ENCODE measurements at places on chromosomes 1 and 21. TPM values are rescaled to one million over a fixed set of nuclear protein-coding genes. Genes with fewer than 3 reads are reported as not detected.

GRCh38 chr1:151970626-151971025 lies 23.0 kb downstream of the S100A10 start:
- peak; percentile 37 for DNase-seq

- DNase-seq, result no peak
These were observed 67.4 kb downstream of the SLC16A1 start for GRCh38 chr1:112888630-112889029.

DNA sequence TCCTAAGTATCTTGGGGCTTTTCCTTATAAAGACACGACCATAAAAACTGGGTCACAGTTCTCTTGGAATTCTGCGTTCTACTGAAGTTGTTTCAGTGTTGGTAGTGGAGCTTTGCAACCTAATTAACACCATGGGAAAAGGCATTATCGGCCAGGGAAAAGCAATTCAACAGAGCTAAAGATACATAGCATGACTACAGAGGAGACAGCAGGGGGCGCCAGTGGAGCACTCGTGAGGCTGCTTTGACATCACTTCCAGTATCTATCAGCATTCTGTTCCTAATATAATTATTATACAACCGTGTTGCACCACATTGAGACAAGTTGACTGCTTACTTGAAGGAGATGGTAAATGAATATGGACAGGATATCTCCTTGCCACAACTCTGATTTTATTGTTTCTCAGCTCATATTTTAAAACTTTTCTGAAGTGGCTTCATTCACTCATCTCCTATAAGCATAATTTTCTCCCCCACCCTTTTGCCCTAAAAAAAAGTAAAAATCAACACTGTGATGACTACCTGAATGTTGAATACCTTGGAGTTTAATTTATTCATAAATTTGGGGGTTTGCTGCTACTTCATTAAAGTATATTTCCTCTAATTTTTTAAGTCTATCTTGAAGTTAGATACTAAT lies 39.4 kb downstream of the ZP4 start:
- DNase-seq, result peak; percentile 11

GRCh38 chr21:17231124-17231523 lies 281.7 kb upstream of the CXADR start:
- DNase-seq, result no peak

Gene CLDN17
- not detected for polyA plus RNA-seq

Gene S100A6
- polyA plus RNA-seq, result 159 TPM
